Stimulated activated CD4-positive, alpha-beta T cell treated with anti-CD3 and anti-CD28 coated beads, Interleukin-1b, Interleukin-23, amount 100 ng/mL, for 4 hours (primary cell): ENCODE measurements at places on chromosomes 2 and 18.

DNA sequence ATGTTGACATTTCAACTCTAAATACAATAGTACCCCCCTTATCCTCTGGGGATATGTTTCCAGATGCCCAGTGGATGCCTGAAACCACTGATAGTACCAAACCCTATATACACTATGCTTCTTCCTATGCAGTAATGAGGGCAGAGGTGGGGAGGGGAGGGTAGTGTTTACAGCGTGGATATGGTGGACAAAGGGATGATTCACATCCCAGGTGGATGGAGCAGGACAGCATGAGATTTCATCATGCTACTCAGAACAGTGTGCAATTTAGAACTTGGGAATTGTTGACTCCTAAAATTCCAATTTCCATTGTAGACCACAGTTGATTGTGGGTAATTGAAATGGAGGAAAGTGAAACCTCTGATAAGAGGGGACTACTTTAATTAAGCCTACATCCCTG, 75.4 kb downstream of the TSN start:
- DNase-seq = no peak

- DNase-seq = no peak
Observed at GRCh38 chr2:45614871-45615415, 3.9 kb upstream of the SRBD1 start.

DNA sequence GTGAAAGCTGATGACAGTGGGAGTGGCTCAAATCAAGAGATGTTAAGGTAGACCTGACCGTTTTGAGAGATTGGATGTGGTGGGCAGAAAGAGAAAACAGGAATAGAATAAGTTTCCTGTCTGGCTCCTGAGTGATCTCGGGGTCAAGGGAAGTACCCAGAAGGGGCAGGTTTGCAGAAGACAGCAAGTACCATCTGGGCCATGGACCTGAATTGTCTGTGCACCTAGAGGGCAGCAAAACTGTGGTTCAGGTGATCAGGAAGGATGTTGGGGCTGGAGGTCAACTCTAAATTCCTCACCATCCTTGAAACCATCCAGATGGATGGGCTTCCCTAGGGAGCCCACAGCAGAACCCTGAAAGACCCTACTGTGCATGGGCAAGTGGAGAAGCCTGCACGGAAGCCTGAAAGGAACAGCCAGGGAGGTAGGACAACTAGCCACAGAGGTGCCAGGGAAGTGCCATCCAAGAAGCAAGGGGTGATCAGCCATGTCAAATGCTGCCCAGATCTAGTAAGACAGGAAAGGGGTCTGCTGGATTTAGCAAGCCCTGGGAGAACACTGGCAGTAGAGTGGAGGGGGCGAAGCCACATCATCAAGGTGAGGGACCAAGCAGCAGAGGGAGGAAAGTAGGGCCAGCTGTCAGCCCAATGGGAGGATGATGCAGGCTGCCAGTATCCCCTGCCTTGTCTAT, 8.0 kb downstream of the TEX261 start:
- DNase-seq = no peak

DNA sequence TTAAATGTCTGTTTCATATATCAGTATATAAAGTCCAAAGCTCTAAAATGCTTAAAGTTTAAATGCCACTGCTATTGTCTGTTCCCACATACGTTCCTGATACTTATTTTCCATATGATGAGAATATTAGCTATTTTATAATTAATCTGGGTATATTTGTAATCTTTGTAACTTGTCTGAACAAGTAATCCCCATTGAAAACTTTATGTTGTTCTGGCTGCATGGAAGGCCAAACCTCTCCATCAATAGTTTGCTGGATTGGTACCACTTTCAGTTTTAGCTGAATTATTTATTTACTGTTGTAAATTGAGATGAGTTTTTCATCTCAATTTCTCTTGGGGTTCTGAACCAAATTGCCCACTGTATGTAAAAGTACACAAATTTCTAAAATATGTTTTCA, 1.5 kb downstream of the MBD5 start:
- DNase-seq = no peak

GRCh38 chr2:226705133-226705886, 94.3 kb downstream of the IRS1 start:
- no peak for DNase-seq

DNA sequence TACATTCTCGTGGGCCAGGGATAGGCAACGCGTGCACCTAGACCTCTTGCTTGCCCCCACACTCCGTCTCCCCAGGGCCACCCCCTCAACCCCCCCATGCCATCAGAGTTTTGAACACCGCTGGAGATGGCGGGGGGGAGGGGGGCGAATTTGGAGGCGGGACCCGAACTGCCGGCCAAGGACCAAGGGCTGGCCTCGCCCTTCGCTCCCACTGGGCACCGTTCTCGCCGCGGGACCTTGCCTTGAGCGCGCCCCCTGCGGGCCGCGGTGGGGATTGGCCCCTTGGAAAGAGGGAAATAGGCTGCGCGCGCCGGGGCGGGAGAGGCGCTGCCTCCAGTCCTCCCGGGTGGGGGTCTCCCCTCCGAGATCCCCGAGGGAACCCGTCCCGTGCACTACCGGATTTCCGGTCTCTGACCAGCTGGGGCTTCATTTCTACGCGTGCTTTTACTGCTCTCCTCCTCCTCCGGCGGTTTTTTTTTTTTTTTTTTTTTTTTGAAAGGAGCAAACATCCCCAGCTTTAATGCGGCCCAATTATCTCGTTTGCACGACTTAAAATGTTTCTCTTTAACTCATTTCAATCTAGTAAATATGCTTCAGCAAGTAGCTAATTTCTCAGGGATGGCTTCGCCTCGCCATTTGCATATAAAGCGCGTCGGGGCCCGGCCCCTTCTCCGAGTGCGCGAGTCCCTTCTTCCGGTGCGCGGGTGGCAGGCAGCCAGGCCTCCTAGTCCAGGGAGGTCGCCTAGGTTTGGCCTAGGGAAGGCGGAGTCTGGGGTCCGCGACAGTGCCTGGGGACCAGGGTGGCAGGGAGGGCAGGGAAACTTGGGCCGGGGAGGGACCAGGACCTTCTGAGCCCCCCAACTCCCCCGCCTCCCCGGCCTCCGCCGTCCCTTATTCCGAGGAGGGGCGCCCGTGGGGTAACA, 10.0 kb upstream of the GBX2 start:
- DNase-seq = peak; percentile 24

- no peak for DNase-seq
Observed at GRCh38 chr2:199463708-199464605, 6.2 kb upstream of the SATB2 start.

GRCh38 chr2:85096616-85097015, 36.6 kb upstream of the TCF7L1 start:
- DNase-seq = no peak

- no peak for DNase-seq
Observed at GRCh38 chr18:49756135-49756534, 57.2 kb downstream of the ACAA2 start.

DNA sequence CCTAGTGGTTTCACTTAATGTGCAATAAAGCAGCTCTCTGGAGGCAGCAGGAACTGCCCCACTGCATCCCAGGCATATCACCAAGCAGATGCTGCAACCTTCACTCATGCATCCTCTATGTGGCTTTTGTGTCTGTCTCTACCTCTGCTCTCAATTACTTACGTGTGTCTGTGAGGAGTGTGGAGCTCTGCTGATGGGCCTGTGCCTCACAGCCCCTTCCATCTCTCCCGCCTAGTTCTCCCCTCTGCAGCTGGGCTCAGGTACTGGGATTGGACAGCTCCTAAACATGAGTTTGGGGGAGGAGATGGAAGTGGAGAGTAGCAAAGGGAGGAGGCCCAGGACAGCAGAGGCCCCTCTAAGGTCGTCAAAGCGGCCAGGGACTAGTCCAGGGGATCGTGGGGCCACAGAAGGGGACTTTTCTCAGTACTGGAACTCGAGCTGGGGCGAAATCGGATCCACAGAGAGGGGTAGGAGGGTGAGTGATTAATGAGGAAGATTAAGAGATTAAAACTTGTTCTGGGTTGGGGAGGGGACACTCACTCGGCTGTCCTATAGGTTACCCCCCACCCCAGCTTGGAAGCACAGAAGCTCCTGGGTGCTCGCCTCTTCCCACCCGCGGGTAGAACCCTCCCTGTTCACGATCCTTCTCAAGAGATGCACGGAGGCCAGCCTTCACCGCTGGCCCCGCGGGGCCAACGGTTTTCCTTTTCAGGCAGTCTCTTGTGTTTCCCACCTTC, 2.1 kb upstream of the LBX2 start:
- no peak for DNase-seq

DNA sequence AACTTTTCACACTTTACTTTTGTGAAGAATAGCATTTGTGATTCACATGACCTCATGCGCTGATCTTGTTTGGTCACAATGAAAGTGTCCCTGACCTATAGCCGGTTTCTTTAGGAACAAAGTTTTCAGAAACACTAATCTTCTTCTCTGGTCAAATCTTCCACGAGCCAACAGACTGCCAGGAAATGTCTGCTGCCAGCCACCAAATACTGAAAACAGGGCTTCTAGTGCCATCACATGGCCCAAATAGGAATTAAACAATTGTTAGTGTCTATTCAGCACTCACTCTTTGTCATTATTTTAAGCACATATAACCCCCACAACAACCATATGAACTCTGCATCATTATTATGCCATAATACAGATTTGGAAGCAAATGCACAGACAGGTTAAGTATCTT, 286.5 kb upstream of the SYT4 start:
- DNase-seq = no peak

DNA sequence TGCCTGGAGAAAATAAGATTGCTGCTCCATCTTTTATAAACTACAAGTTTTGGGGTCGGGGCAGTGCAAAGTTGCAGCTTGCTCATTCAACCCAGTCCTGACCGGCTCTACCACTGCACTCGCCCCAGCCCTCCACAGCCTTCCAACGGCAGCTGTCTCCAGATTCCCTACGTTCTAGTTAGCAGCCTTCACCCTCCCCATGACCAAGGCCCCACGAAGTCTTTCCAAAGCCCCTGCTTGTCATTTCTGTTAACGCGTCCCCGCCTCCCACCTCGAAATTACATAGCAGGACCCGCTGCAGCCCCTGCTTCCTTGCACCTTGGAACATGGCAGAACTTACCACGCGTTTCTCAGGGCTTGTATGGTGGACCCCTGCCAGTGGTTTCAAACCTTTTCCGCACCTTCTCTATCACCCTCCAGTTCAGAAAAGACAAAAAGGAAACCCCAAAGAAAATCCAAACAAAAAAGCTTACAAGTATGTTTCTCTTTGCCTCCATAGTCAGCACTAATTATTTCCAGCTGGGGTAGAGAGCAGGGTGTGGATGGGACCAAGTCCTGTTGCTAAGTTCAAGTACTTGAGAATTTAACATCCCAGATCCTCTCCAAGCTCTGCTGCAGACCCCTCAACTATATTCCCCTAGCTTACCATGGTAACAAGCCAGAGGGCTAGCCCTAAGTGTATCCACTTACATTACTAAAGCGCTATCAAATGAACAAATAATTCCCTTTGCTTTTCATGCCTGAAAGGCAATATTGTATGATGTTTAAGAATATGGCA, 161.5 kb downstream of the TGIF1 start:
- DNase-seq = no peak

DNA sequence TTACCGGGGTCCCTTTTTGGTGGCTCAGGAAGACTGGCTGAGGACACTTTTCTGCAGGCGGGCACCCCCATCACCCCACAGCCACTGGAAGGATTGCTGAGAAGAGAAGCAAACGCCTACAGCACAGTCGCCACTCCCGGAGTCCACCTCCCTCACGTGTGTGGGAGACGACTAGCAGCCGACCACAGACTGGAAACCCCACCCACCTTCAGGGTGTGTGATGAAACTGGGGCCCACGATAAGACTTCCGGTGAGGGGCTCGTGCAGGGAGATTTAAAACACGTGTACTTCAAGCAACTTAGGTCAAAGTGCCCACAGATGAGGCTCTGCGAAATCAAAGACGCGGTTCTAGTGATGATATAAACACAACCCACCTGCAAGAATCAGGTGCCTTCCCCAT, 26.3 kb downstream of the MBP start:
- DNase-seq = peak; percentile 63

GRCh38 chr2:206086716-206087350, 859 bp upstream of the INO80D start:
- DNase-seq = no peak

DNA sequence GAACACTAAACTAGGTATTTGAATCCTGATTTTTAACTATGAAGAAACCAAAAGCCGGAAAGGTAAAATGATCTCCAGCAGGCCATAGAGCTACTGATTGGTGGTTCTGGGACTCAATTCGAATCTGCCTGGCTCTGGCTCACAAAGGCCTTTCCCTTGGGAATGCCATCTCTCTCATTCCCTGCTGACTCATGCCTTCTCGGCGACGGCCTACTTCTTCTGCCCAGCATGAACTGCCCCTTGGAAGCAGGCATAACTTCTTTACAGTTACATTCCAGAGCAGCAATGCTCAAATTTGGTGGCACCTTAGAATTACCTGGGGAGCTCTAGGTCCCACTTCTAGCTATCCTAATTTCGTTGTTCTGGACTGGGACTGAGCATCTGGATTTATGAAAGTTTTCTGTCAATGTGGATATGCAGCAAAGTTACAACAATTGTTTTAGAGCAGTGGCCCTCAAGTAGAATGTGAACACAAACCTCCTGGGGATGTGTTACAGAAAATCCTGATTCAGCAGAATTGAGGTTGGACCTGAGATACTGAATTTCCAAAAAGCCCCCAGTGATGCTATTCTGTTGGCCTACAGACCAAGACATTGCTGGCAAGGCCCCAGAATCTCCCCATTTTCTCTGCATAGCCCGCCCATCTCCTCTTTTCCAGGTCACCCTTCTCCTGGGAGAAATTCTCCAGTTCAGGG, 261.1 kb downstream of the CNTNAP5 start:
- DNase-seq = no peak

DNA sequence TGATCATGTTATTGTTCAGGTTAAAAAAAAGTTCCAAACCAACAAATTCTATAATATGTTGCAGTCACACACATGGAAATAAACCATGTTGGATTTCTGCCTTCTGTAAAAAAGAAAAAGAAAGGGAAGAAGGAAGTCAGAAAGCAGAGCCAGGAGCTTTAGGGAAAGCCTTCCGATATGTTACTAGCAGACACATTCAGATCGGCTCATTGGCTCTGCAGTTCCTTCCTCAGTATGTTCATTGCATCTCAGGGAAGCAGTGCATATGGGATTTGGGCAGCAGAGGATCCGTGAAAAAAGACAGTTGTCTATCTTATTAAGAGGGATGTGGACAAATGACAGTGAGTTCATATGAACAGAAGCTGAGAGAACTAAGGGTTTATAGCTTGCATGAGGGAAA, 68.1 kb downstream of the KIF5C start:
- no peak for DNase-seq

GRCh38 chr2:88212251-88212790, 42.2 kb downstream of the THNSL2 start:
- no peak for DNase-seq

DNA sequence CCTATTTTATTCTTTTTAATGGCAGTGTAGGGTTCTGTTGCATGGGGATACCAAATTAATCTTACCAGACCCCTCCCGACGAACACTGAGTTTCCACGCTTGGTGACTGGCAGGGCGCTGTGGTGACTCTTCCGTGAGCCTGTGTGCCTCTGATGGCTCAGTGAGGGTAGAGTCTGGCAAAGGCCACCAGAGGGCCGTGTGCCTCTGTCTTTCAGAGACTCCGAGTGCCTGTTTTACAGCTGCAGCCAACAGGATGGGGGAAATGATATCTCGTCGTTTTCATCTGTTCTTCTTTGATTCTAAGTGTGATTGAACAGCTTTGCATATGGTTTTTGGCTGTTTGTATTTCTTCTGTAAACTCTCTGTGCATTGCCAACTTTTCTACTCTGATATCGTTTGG, 99.8 kb downstream of the ZNF236 start:
- peak; percentile 11 for DNase-seq
